ENCODE measurements at places on chromosomes 6 and 20.

DNA sequence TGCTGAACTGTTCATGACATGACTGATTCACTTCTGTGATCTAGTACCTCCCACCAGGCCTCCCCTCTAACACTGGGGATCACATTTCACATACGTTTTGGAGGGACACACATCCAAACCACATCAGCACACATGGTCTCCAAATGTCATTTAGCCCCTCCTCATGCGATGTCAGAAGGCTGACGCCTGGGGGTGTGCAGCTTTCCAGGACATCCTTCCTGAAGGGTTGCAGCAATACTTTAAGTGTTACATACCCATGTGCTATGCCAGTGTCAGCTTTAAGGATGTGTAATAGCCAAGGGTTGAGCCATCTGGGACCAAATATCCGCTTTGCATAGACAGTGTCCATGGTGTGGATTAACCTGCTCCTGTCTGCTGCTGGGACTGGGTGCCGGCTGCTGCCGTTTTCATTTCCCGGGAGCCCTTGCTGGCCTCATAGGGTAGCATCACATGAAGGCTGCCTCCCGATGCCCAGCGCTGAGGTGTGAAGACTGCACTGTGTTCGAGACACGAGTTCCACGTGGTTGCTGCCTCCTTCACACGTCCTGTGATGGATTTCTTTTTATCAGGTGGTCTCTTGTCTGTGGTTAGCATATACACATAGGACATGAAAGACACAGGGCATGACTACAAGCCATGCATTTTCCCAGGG lies 219.0 kb downstream of the THBS2 start:
- no peak for DNase-seq

GRCh38 chr20:1001116-1001515 lies 995 bp downstream of the RSPO4 start:
- no peak for DNase-seq

DNA sequence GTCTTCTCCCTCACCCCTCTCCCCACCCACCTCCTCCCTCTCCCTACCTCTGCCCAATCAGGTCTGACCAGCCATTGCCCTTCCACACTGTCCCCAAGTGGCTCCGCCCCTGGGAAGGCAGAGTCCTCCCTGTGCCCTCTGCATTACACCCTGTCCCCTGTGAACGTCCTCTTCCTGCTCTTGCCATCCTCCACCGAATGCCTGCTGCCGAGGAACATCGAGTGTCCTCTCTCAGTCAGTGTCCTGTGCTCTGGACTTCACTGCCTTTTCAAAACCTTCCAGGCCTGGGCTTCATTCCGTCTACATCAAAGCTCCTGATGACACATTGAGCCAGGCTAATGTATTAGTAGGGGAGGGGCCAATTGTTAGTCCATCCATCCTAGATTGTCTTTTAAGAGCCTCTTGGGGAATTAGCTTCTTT lies 3.3 kb upstream of the PACSIN1 start:
- no peak for DNase-seq

DNA sequence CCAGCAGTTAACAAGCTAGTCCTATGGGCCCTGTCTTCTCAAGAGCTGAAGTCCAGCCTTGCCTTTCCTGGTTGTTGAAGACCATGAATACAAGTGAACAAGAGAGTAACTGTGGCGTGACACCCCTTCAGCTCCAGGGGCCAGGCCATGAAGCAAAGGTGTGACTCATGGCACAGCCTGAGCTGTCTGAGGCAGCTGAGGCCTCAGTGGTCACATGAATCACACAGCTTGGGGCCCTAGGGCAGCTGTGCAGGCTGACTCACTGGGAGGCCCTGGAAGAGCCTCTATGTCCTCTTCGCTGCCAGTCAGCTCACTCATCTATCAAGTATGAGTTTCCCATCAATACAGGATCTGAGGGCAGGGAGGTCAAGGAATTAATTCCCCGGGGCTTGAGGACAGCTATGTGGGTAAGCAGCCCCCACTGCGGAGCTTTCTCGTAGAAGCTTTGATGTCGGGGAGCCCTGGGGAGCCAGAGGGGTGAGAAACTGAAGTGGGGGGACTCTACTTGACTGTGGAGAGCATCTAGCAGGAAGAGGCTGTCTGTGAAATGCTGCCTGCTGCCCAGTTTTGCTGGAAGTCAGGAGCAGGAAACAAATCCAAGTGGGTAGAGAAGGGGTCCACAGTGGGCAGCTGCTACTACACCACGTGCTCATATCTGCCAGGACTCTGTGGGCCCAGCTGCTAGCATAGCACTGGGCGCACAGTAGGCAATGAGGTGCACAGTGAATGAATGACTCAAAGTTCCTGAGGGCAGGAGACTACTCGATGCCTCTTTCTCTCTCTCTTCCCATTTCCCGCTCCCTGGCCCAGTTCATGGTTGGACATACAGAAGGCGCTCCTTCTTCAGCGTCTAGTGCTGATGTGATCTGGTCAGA lies 13.7 kb upstream of the FAM83C start:
- DNase-seq, result no peak

GRCh38 chr6:160253714-160254113 lies 4.9 kb downstream of the SLC22A2 start:
- DNase-seq, result no peak

- no peak for DNase-seq
These were observed 43.0 kb upstream of the KCNK16 start for GRCh38 chr6:39365281-39366074.

GRCh38 chr6:97304701-97305100 lies 21.7 kb upstream of the MMS22L start:
- DNase-seq, result no peak

DNA sequence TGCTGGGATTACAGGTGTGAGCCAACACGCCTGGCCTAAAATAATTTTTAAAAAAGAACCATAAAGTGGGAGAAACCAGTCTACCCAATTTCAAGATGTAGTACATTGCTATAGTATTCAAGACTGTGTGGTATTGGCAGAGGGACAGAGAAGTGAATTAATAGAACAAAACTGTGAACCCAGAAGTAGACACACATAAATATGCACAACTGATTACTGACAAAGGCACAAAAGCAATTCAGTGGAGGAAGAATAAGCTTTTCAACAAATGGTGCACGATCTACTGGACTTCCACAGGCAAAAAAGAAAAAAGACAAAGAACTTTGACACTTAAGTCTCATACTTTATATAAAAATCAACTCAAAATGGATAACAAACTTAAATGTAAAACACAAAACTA lies 15.5 kb downstream of the ZBTB2 start:
- no peak for DNase-seq

DNA sequence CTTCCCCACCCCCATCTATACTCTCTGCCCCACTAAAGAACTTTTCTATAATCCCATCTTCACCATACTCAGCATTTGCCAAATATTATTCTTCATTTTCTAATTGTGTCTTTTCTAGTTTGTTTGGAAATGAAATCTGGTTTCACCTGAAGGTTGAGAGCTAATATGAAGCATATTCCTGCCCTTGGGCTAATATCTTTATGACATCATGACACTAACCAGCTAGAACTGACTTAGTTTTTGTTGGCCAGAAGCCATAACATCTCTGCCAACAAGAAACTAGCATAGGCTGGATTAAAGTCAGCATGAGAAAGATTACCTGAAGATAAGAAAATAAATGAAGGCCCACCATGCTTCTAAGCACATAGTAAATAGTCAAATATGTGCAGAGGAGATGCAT lies 16.7 kb downstream of the UNC5CL start:
- DNase-seq, result no peak

GRCh38 chr20:35561268-35561667 lies 19.4 kb downstream of the ERGIC3 start:
- peak; percentile 57 for DNase-seq

Measured in NCI-H2171 treated with DMSO at 0.1 percent for 48 hours (cell line).